Left lung (tissue), 14 donors: ENCODE measurements at places on chromosomes 1 and 21.

DNA sequence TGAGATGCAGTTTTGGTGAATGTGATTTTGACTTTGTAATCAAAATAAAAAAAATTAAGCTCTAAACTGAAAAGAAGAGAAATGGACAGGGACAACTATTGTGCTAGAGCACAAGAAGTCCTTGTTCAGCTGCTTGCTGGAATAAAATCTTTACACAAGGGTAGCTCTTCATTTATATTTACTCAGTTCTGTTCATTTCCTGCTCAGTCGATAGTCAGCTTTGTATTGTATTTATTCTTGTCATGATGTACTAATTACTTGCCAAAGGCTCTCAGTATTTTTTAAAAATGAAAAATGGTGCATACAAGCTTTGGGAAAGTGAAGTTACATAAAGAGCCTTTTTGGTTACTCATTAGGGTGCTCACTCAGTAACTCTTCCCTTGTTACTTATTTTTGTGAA, 17.8 kb downstream of the F5 start:
- no peak for DNase-seq

DNA sequence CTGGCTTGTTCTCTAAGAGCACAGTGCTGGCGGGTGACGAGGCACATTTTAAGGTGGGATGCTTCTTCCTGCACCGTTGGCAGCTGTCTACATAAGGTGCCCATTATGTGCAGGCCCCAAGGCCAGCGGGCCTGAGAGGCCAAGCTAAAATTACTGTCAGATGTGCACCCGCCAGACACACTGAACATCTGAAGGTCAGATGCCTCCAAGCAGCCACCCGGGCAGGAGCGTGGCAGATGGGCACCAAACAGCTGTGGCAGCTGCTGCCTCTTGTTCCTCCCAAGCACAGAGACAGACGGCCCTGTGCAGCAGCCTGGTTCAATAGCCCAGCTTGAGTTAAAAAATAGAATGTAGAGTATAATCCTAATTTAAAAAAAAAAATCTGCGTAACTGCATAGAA, 211.9 kb upstream of the EDN2 start:
- no peak for DNase-seq

DNA sequence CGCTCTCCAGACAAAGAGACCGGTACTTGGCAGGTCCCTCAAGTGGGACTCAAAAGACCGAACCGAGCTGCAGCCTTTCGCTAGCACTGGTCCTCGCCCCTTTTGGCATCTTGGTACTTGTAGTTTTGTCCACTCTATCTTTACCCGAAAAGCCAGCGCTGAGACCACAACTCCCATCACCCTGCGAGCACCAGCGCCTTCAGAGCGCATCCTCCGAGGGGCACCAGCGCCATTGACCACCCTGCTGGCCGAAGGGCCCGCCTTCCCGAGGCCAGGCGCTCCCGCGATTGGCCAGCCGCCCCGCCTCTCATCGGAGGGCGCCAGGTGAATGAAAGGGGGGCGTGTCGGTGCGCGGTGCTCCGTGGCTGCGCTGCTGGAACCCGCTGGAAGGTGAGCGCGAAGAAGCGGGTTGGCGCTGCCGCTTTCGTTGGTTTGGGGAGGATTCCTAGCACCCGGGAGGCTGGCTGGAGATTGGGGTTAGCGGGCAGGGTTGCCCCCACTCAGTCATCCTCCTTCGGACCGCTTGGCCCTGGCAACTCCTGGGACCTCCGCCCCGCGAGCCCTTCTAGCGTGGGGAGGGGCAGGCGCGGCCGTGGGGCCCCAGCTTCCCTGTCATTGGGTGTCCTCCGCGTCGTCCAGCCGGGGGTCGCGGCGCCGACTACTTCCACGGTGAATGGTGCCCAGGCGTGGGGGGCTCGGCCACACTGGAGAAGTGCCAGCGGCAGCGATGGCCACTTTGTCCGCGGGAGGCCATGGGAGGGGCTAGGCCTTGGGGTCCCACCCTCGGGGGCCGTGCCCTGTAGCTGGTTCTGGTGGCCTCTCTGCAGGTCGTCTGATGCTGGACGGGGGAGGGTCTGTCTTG, at the start of gene ZBTB8B:
Gene ZBTB8B (plus strand): TSS at position 357 of the 862 bp plus-strand sequence. CDS start 5,553 bp downstream, outside the sequence.
- peak; percentile 94 for DNase-seq

GRCh38 chr1:226654668-226655055, 84.4 kb downstream of the ITPKB start:
- DNase-seq, result no peak

- no peak for DNase-seq
These were observed 16.9 kb downstream of the H6PD start for GRCh38 chr1:9251501-9251900.

- DNase-seq, result no peak
These were observed 19.4 kb downstream of the CXADR start for GRCh38 chr21:17532292-17532691.

GRCh38 chr1:243543501-243543900, 287.7 kb downstream of the SDCCAG8 start:
- no peak for DNase-seq

- DNase-seq, result no peak
These were observed at the start of gene BECN2 for GRCh38 chr1:241957692-241958494. Gene BECN2 (plus strand): TSS chr1:241957767. CDS start chr1:241957767, 0 bp downstream.

GRCh38 chr1:48068206-48068605, 71.0 kb upstream of the TRABD2B start:
- DNase-seq, result no peak

GRCh38 chr1:159804924-159805323, 2.8 kb downstream of the FCRL6 start:
- DNase-seq, result no peak

- no peak for DNase-seq
These were observed 10.1 kb upstream of the IL10RB start for GRCh38 chr21:33256019-33256418.

GRCh38 chr1:219897914-219898313, 30.4 kb downstream of the SLC30A10 start:
- no peak for DNase-seq

GRCh38 chr1:207847116-207847515, 63.8 kb downstream of the CD34 start:
- DNase-seq, result no peak

- no peak for DNase-seq
These were observed 12.6 kb downstream of the MCL1 start for GRCh38 chr1:150566589-150567340.

- no peak for DNase-seq
These were observed 5.0 kb downstream of the CHRNB2 start for GRCh38 chr1:154572468-154573167.

DNA sequence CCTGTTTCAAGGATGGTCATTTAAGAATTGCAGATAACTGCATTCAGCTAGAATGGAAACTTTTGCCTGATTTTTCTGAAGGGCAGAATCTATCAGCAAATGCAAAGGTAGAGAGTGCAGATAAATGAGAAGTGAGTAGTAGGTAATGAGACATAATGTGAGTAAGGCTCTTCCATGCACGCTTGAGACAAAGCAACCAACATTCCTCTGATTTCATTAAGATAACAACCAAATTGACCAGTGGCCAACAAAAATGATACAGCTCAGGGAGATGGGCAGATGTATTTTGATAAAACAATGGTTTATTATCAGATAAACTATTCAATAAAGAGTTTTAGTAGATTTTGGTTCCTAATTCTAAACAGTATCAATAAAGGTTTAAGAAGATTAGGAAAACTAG, 404.4 kb upstream of the PBX1 start:
- no peak for DNase-seq

GRCh38 chr1:119340861-119341261, 27.7 kb upstream of the HAO2 start:
- no peak for DNase-seq

GRCh38 chr1:211484755-211485479, 7.0 kb downstream of the RD3 start:
- no peak for DNase-seq

DNA sequence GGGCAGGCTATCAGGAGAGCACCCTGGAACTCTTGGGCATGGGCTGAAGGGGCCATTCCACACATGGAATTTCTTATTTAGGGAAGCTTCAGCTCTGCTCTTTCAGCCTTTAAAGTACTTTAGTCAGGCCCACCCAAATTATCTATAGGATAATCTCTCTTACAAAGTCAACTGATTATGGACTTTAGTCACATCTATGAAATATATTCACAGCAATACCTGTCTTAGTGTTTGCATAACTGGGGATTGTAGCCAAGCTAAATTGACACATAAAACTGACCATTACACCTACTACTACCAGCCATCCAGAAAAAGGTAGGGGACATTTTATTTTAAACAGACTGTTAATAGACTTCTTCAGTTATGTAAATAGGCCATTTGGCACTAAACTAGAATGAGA, 114.9 kb upstream of the VANGL1 start:
- DNase-seq, result no peak

GRCh38 chr1:174657893-174658292, 210.1 kb downstream of the GPR52 start:
- DNase-seq, result no peak

- DNase-seq, result peak; percentile 79
These were observed 316.9 kb upstream of the VAMP3 start for GRCh38 chr1:7454052-7454815.

- peak; percentile 94 for DNase-seq
These were observed 5.0 kb upstream of the COA7 start for GRCh38 chr1:52702886-52703787.

DNA sequence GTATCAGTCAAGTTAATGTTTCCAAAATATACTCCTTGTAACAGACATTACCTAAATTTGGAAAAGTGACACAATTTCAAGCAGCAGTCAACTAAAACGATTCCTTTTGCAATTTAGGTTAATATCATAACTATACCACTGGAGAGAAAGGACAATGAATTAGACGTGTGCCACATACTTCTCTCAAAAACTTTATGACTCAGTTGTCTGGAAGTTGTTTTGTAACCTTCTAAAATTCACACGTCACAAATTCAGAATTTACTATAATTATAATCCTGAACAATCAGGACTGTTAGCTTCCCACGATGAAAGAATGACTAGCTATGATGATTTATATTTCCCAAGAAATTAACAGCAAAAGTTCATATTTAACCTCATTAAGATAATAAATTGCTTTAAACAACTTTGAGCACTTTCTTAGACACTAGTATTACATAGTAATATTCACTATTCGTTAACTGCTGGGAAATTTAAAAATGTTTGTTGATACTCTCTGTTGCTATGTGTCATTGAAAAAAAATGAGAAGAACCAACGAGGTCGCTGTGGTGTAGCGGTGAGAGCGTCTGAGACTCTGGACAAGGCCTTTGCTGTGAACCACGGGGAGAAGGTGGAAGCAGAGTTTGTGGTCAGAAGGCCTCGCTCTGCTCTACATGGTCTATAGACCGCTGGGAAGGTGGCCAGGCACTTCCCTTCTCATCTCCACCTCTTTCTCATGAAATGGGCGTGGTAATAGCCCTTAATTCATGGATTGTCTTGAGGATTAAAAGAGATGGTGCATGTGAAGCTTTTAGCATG, 27.9 kb upstream of the BATF3 start:
- DNase-seq, result no peak

DNA sequence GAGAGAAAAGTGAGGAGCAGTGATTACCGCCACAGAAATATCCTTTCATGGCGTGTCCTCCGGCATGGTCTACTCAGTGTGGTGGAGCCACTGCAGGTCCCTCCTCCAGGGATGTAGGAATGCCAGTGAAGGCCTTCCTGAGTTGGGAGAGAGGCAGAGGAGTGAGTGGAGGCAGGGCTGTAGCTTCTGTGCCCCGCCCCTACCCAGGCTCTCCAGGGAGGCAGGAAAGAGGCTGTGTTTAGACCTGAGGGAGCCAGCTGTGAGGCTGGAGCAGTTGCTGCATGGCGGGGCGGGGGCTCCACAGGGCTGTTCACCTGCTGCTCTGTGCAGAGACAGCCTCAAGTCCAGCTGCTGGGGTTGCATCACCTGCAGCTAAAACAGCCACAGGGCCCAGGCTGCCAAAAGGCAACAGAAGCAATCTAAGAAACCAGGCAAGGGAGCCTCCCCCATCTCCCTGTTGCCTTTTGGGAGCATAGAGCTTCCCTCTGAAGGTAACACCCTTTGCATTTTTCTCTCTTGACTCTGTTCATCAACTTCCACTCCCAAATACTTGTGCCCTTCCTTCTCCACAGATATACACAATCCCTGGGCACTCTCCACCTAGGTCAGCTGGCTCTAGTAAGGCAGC, 801 bp upstream of the ANXA9 start:
- DNase-seq, result peak; percentile 65

- DNase-seq, result peak; percentile 81
These were observed 12.7 kb upstream of the RAB4A start for GRCh38 chr1:229258031-229258756.

DNA sequence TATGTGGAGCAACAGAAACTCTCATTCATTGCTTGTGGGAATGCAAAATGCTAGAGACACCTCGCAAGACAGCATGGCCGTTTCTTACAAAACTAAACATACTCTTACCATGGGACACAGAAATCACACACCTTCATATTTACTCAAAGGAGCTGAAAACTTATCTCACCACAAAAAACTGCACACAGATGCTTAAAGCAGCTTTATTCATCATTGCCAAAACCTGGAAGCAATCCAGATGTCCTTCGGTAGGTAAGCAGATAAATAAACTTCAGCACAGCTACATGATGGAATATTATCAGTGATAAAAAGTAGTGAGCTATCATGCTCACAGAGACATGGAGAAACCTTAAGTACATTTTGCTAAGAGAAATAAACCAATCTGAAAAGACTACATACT, 124.3 kb downstream of the RERE start:
- no peak for DNase-seq

DNA sequence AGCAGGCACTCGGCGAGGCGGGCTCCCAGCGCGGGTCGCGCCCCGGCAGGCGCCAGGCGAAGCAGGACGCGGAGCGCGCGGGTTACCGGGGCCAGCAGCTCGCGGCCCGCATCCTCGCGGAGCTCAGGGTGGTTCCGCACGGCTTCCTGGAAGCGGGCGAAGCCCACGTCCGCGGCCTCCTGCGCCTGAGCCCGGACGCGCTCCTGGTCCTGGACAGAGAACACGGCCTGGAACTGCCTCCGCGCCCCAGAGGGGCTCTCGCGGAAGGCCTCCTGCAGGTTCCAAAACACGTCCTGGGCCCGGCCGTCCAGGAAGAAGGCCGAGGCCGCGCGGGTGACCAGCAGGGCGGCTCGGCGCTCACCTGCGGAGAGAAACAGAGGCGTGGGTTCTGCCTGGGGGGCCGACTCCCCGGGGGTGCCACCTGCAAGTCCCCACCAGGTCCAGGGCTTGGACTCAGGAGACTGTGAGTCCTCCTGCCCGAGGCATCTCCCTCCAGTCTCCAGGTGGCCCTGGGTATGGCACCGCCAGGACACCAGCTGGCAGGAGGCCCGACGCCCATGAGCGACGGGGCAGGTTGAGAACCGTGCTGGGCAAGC, 11.4 kb downstream of the TTC34 start:
- DNase-seq, result peak; percentile 15

GRCh38 chr1:242718967-242719366, 194.5 kb upstream of the PLD5 start:
- no peak for DNase-seq
